ENCODE measurements at places on chromosomes 3 and 15. TPM values are rescaled to one million over a fixed set of nuclear protein-coding genes. Genes with fewer than 3 reads are reported as not detected.

DNA sequence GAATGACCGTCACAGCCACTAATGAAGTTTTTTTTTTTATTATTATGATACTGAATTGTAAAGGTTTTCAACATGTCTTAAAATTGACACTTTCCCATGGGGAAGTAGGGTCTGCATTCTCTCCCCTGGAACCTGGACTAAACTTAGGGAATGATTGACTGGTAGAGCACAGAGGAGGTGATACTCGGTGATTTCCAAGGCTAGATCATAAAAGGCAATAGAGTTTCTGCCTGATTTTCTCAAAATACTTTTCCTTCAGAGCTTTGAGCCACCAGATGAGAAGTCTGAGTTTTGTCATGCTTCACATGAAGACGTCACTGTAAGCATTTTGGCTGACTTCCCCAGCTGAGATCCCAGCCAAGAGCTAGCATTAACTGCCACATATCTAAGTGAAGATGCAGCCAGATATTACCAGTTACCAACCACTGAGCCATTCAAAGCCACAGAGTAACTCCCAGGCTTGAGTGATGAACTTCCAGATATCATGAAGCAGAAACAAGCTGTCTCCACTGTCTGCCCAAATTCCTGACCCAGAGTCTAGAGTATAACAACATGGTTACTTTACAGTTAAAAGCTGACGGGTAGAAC is 105.8 kb downstream of the LSAMP start:
- H3K4me1 ChIP-seq: no peaks in the 10 kb centered on the region
- H3K36me3 ChIP-seq: no peaks in the 10 kb centered on the region
- no peak overlapping the region for H3K4me3 ChIP-seq
- peak overlapping the region; percentile 1 for H3K27ac ChIP-seq
- DNase-seq: peak; percentile 35

- no peaks in the 10 kb centered on the region for H3K36me3 ChIP-seq
- H3K4me3 ChIP-seq: no peak overlapping the region
- DNase-seq: peak; percentile 39
- peaks cover 12% of the 10 kb centered on the region for H3K4me1 ChIP-seq
- H3K27me3 ChIP-seq: no peaks in the 10 kb centered on the region
Observed at GRCh38 chr15:70636540-70637165, 126.7 kb downstream of the UACA start.

AQP9 gene
- 0.57 TPM for total RNA-seq

LEKR1 gene
- 0.76 TPM for total RNA-seq

- H3K36me3 ChIP-seq: no peaks in the 10 kb centered on the region
- H3K27me3 ChIP-seq: no peaks in the 10 kb centered on the region
- no peaks in the 10 kb centered on the region for H3K4me1 ChIP-seq
- H3K4me3 ChIP-seq: no peak overlapping the region
Observed at GRCh38 chr3:1195947-1196346, 103.1 kb downstream of the CNTN6 start.

POLQ gene
- total RNA-seq: 1.4 TPM

LDHAL6B gene
- not detected for total RNA-seq

- H3K27me3 ChIP-seq: no peaks in the 10 kb centered on the region
- DNase-seq: peak; percentile 19
- H3K27ac ChIP-seq: no peak overlapping the region
- no peaks in the 10 kb centered on the region for H3K36me3 ChIP-seq
Observed at GRCh38 chr3:130635285-130635684, 111.3 kb downstream of the PIK3R4 start.

GRCh38 chr3:105101603-105102002 is 265.1 kb upstream of the ALCAM start:
- H3K4me1 ChIP-seq: no peaks in the 10 kb centered on the region
- H3K27ac ChIP-seq: no peak overlapping the region
- H3K27me3 ChIP-seq: no peaks in the 10 kb centered on the region
- H3K4me3 ChIP-seq: no peak overlapping the region

DNA sequence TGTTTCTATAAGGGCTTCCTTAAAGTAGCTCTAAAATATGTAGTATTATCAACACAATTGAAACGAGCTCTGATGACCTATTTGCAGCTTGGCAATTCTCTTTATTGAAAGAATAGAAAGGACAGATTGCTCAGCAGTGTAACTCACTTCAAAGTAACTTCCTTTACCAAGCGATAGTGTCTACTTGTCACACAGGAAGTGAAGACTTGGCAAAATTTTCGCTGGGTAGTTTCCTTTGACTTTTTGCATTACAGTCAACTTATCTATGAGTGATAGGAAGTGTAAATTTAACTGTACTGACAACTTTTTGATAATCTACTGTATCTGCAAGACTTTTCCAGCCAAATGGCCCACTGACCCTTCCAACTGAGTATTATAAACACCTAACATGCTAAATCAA is 22.8 kb downstream of the SLC9A9 start:
- no peaks in the 10 kb centered on the region for H3K4me1 ChIP-seq
- H3K4me3 ChIP-seq: no peak overlapping the region
- H3K27ac ChIP-seq: no peak overlapping the region
- no peaks in the 10 kb centered on the region for H3K27me3 ChIP-seq

FHIT gene
- 13.0 TPM for total RNA-seq

DNA sequence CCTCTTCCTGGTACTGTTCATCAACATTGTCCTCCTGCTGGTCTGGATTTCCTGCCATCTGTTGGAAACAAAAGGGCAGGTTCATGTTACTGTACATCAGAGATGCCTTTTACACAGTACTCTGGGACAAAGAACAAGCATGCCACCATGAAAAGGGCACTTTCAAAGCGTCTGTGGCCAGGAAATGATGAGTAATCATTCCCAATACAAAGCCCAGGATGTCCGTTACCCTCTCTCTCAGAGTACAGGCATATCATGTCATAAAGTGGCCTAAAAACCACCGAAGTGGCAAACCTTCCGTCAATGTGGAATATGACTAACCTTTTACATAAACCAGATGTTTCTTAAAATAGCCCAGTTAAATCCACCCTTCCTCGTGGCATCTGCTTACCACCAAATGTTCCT is 71.2 kb downstream of the GOLIM4 start:
- peaks cover 2% of the 10 kb centered on the region for H3K4me1 ChIP-seq
- no peak overlapping the region for H3K4me3 ChIP-seq
- peaks cover 8% of the 10 kb centered on the region for H3K36me3 ChIP-seq
- DNase-seq: no peak
- H3K27me3 ChIP-seq: no peaks in the 10 kb centered on the region

DUOXA2 gene
- 24.6 TPM for total RNA-seq

DNA sequence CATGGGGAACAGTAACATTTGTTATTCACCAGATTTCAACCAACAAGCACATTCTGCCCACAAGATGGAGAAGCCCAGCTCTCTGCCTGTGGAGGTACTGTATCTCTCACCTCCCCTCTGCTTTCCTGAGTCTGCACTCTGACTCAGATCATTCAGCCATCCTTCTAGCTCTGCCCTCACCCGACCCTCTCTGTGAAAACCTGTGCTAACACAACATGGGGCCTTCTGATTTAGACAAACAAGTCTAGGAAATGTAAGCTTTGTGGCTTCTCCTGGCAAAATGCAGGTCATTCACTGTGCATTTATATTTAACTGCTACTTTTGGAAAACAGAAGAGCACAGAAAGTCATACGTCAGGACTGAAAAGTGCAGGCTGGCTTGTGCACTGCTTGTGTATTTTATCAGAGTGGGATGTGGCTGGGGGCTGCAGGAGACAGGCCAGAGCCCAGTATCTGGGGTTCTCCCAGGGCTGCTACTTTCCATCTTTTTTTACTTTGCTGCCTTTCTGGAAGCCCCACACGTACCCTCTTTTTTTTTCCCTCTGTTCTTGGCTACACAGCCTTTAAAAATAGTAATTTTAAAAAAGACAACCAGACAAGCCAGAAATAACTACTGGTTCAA is 50.8 kb downstream of the SUSD5 start:
- H3K4me1 ChIP-seq: peaks cover 4% of the 10 kb centered on the region
- H3K4me3 ChIP-seq: no peak overlapping the region
- no peaks in the 10 kb centered on the region for H3K27me3 ChIP-seq
- H3K27ac ChIP-seq: no peak overlapping the region

LRRK1 gene
- total RNA-seq: 2.1 TPM

DNA sequence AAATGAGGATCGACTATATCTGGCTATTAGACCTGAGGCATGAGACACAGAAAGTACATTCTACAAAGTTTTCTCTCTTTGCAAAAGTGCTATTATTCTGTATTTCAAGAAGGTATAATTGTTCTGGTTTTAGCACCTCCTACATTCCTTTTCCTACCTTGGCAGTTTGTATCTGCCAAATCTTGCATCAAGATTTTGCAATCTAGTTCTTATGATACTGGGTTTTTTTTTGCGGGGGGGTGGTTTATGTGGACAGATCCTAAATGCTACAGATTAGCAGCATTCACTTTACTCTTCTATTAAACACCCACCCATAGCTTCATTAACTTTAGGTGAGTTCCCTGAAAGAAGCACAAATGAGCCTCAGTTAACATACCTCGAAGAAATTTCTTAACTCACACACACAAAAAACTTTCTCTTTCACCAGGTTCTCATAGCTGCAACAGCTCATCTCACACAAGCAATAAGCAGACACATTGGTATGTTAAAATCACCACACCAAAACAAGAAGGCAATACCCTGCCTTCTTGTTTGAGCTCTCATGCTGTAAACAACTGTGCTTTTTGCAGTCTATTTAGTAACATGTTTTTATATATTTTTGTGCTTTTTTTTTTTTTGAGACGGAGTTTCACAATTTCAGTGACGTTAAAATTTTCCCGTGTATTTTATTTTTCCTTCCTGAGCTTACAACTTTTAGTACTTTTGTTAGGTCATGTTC is 73.0 kb upstream of the VGLL4 start:
- H3K4me1 ChIP-seq: peaks cover 15% of the 10 kb centered on the region
- no peaks in the 10 kb centered on the region for H3K27me3 ChIP-seq
- peak overlapping the region; percentile 92 for H3K27ac ChIP-seq
- H3K4me3 ChIP-seq: no peak overlapping the region
- no peaks in the 10 kb centered on the region for H3K36me3 ChIP-seq

PTX3 gene
- total RNA-seq: 23.7 TPM

DNA sequence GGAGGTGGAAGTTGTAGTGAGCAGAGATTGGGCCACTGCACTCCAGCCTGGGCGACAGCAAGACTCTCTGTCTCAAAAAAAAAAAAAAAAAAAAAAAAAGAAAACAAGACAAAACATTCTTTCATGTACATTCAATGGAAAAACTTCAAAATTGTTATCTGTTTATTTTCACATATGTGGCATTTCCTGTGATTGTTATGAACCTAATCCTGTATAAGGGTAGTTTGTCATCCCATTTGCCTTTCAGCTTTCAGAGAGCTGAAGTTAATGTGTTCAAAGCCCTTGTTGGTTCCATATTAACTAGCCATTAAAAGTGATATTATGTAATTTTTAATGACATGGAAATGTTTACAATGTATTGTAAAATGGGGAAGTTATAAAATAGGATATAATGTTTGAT is 17.3 kb upstream of the NCK1 start:
- DNase-seq: no peak
- H3K27ac ChIP-seq: no peak overlapping the region
- no peak overlapping the region for H3K4me3 ChIP-seq
- no peaks in the 10 kb centered on the region for H3K27me3 ChIP-seq

GRCh38 chr15:87689716-87690115 is 566.8 kb downstream of the NTRK3 start:
- H3K4me1 ChIP-seq: no peaks in the 10 kb centered on the region
- no peaks in the 10 kb centered on the region for H3K27me3 ChIP-seq
- no peak for DNase-seq
- no peak overlapping the region for H3K4me3 ChIP-seq
- no peaks in the 10 kb centered on the region for H3K36me3 ChIP-seq
- H3K27ac ChIP-seq: no peak overlapping the region

DVL3 gene
- total RNA-seq: 49.1 TPM

CLDN11 gene
- 21.9 TPM for total RNA-seq

DNA sequence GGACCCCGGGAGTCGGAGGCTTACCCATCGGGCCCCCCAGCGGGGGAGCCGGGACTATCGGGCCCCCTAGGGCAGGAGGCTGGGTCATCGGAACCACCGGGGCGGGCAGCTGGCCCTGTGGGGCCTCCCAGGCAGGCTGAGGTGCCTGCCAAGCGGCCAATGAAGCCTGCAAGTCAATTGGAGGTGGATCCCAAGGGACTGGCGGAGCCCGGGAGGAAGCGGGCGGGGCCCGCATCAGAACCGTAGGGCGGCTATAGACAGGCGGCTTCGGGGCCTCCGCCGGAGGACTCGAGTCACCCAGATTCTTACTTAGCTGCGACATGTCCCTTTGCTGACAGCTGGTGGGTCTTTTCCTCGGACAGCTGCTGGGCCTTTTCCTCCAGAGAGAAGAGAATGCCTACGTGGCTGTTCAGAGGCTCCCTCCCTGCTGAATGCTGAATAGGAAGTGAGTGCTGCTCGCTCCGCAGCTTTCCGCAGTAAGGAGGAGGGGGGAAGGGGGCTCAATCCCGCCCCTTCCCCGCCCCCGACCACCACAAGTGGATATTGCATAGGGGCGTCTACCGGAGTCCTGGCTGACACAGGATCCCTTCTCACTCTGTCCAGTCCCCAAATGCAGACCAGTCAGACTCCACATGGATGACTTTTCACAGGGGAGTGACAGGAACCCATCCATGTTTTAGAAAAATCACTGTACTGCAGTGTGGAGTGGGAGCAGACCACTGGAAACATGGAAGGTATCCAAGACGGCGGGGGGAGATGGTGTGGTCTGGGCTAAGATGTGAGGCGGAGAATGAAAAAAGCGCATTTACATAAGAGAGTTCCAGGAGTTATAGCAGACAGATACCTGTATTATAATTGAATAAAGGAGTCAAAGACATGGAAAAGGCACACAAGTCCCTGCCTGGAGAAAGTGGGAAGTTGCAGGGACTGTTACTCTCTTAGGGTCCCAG is at the start of gene MAGEL2:
Gene MAGEL2, minus strand, starts transcription at position 447 of the 950 bp plus-strand sequence. Its CDS starts 125 bp downstream, at position 322.
- DNase-seq: peak; percentile 63
- peak within 1 kb of the TSS; percentile 55 for H3K4me3 ChIP-seq
- H3K4me1 ChIP-seq: no peaks in the 10 kb centered on the region
- no peaks in the 10 kb centered on the region for H3K36me3 ChIP-seq

GRCh38 chr15:62777671-62778070 is 264.9 kb upstream of the TPM1 start:
- H3K27ac ChIP-seq: no peak overlapping the region
- no peak for DNase-seq
- peaks cover 5% of the 10 kb centered on the region for H3K4me1 ChIP-seq
- no peak overlapping the region for H3K4me3 ChIP-seq
- H3K36me3 ChIP-seq: no peaks in the 10 kb centered on the region
- no peaks in the 10 kb centered on the region for H3K27me3 ChIP-seq
